ENCODE measurements at places on chromosomes 1 and 21.

DNA sequence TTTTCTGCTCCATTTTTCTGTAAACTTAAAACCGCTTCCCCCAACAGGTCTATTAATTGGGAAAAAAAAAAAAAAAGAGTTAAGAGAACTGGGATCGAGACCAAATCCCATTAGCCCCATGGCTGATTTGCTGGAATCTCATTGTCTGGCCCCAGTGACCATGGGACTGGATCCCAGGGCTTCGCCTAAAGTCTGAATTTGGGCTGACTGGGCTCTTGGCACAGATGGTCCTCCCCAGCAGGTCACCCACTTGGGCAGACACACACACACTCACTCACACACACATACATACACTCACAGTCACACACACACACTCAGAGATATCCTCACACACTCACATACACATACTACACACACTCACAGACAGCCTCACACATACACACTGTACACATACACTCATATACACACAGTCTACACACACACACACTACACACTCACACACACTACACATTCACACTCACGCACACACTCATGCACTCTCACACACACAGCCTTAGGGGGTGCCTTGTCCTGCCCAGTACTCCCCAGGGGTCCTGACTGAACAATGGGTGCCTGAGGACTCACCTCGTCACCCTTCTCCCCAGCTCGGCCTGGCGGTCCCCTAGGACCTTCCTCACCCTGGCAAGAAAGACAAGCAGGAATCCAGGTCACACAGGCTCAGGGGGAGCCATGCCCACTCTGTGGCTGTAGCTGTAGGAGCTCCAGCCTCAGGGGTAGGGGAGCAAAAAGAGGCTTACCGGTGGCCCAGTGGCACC lies 7.5 kb downstream of the COL9A2 start:
- DNase-seq = no peak

GRCh38 chr1:243902100-243902499 lies 52.1 kb upstream of the AKT3 start:
- no peak for DNase-seq

- no peak for DNase-seq
Observed at GRCh38 chr1:34444516-34444915, 267.8 kb downstream of the C1orf94 start.

DNA sequence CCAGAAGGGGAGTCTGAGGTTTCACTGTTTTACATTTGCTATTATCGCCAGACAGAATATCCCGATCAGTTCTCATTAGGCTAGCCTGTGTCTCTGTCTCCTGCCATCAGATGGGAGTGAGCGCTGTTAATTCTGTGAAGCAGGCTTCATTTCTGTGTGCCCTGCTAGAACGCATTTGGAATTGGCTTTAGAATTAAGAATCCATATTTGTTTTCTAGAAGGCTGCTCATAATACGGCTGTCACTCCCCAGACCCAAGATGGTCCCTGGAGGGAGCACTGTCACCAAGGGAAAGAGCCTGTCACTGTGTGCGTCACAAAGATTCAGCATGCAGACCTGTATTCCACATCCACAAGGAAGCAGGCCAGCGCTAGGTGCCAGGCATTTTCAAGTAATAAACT lies 49.2 kb downstream of the CASQ2 start:
- no peak for DNase-seq

DNA sequence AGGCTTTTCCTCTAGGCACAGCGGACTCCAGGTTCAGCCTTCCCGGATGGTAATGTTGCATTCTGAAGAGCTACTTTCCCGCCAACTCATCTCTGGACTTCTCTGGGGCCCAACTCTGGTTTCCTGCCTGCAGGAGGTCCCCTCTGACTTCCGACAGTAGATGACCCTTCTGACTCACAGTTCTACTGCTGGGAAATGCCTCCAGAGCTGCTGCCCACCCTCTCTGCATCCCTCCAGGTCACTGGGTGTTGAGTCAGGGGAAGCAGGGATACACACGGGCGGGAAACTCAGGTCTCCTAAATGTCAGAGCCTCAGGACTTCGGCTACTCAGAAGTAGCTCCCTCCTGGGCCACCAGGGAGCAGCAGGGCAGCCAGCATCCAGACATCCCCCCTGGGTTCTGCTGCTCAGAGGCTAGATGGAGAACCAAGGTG lies 2.1 kb upstream of the KIF21B start:
- no peak for DNase-seq

- DNase-seq = no peak
Observed at GRCh38 chr1:210617293-210617692, 288.6 kb downstream of the HHAT start.

- no peak for DNase-seq
Observed at GRCh38 chr1:200427744-200428143, 17.9 kb upstream of the ZNF281 start.

GRCh38 chr1:63789856-63790605 lies 16.2 kb downstream of the ROR1 start:
- no peak for DNase-seq

DNA sequence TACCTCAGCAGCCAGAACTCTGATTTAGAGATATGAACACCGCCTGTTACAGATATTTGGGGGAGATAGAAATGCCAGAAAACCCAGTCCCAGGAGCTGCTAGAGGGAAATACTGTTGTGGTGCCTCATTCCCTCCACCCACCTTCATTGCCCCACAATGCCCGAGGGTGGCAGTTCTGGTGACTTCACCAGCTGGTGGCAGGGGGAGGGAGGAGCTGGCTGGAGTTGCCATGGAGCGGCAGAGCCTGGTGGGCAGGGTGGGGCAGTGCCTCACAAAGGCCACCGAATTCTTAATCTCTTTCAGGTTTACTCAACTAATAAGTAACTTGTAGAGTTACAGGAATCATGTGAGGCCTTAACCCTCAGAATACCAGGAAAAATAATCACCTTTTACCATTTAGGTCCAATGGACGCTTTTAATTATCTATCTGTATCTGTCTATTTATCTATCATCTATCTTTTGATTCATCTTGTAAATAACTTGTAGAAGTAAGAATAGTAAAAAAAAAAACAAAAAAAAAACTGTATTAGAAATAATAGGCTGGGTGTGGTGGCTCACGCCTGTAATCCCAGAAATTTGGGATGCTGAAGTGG lies 11.7 kb upstream of the S100A11 start:
- no peak for DNase-seq

GRCh38 chr1:66443793-66444192 lies 90.2 kb upstream of the SGIP1 start:
- DNase-seq = no peak

DNA sequence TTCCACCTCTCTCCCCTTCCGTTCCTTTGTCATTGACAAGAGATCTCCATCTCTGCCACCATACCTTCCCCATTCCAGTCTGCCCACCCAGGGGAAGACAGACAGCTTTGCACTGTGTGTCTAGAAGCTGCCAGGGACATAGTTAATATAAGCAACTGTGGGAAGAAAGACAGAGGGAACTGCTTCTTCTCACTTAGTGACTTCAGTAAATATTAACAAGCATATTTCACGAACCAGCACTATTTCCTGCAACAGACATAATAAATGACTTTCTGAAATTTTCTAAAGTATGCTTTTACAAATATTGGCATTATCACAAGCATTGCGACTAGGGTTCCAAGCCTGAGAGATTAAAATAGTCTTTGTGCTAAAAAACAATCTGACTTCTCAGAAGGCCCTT lies 43.2 kb upstream of the SLC6A9 start:
- no peak for DNase-seq

DNA sequence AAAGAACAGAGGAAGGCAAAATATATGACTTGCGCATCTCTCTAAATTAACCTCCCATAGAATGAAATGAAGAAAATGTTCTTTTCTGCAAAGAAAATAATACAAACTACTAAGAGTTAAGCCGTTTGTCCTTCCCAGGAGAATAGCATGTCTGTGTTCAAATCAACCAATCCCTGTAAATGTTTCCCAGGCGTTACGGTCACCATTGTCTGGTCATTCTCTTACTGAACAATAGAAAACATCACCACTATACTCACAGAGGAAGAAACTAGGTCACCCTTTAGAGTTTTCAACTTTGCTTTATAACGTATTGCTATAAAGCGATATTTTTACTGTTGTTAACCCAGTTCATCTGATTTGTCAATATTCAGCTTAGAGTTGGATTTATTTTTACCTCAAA lies 34.1 kb downstream of the COL11A1 start:
- no peak for DNase-seq

DNA sequence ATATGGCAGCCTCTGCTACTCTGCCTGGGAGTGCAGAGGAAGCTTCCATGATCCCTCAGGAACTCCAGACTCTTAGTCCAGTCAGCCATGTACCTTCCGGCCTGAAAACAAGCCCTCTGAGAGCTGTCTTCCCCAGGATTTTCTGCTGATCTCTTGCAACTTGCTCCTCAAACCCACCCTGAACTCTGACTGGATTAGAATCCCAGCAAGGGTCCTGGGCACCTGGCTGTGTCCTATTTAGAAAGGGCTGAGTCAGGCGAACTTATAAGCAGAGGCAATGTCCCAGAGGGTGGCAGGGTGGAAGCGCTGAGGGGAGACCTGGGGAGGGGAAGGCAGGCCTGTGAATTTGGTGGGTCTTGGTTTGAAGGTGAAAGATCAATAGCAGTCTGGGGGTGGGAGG lies 184.5 kb upstream of the EDN2 start:
- no peak for DNase-seq

DNA sequence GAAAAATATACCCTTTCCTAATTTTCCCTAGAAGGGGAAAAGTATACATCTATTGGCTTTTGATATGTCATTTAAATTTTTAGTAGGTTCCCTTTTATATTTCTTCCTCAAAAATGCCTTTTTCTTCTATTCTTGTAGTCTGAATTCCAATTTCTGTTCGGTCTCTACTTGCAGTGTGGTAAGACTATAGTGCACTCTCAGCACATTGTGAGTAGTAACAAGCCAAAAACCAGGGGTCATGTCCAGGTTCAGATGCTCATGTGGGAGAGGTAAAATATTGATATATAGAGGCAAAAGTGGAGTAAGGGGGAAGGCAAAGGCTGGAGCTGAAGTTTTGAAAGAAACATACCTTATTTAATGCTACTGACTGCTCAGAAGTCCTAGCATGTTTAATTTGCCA lies 4.0 kb upstream of the FCGR2A start:
- DNase-seq = no peak

DNA sequence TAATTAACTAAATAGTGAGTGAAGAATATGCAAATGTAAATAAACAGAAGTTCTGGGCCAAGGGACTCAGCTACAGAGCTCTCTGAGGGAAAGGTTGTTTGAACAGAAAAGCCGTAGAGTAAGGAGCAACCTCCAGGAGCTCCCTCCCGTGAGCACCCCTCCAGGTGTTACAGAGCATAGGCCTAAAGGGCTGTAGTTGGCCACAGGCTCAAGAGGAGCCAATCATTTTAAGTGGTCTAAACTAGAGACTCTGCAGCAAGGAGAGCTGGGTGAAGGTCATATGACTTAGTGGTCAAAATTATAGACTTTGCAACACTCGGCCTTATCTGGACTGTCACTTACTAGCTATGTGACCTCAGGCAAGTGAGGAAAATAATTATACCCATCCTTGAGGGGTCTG lies 19.1 kb upstream of the RXRG start:
- DNase-seq = no peak

DNA sequence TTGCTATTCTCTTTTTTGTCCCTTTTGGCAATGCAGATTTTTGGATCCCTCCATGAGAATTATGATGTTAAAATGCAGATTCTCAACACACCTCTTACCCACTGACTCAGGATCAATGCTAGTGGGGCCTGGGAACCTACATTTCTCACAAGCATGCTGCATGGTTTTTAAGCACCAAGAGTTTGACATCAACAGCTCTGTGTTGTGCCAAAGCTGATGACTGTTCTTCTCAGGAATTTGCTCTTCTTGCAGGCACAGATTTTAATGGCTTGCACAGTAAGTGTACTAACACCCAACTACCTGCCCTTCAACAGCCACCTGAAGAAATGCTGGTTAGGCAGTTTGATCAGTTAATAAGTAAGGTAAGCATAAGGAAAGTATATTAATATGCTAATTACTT lies 468.7 kb downstream of the PTBP2 start:
- no peak for DNase-seq

DNA sequence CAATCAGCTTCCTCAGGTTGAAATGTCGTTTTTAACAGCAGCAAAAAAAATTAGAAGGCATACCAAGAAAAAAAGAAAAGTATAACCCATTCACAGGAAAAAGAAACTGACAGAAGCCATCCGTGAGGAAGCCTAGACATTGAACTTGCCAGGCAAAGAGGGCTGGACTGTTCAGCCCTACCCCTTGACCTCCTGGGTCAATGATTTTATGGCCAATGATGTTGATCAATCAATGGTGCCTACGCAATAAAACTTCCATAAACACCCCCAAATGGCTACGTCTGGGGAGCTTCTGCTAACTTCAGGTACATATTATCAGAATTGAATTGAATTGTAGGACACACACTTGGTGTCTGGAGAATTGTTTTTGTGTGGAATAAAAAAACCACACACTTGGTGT lies 4.8 kb upstream of the PSEN2 start:
- DNase-seq = no peak

DNA sequence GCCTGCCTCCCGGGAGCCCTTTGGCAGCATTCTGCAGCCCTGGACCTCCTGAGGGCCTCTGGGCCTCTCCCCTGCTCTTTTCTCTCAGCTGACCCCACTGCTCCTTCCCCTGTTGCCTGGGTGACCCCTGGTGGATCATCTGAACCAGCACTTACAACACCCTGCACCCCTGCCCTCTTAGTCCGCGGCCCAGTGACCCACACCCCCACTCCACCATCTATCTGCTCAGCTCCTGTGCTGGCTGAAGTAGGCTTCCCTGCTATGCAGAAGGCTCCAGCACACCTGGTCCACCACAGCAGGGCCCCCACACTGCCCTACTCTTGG lies 74.0 kb downstream of the DMRTA2 start:
- no peak for DNase-seq

GRCh38 chr1:61914823-61915482 lies 172.7 kb downstream of the PATJ start:
- no peak for DNase-seq

DNA sequence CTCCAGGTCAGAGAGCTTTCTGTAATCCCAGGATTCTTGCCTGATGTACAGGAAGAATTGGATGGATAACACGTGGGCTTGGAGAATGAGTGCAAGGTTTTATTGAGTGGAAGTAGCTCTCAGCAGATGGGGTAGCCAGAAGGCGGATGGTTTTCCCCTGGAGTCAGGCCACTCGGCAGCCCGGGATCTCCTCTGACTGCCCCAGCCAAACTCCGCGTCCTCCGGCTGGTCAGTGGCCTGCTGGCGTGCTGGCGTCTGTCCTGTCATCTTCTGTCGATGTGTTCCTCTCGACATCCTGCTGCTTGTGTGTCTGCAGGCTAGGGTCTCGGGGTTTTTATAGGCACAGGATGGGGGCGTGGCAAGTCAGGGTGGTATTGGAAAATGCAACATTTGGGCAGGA lies 27.4 kb upstream of the GJA9 start:
- no peak for DNase-seq

DNA sequence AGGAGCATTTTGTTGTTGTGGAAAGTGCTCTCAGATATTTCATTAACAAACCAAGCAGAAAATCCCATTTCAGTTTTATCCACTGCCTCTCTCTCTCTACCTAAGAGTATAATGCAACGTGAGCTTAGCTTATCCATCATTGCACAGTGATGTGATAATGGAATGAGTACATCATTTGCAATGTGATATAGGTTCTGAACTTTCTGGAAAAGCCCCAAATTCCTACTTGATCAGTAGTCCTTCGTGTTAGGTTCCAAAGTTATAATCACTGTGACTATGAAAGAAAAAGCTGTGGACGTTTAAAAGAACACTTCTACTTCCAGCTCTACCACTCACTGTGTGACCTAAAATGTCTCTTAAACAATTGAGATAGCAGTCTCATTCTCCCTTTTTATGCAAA lies 76.4 kb upstream of the PRMT6 start:
- no peak for DNase-seq

Data from stimulated activated CD8-positive, alpha-beta memory T cell treated with anti-CD3 and anti-CD28 coated beads, Interleukin-2, amount 100 ng/mL, for 1 hour (primary cell).